ENCODE measurements at places on chromosomes 5 and 9.

GRCh38 chr5:77358255-77359205, 133.6 kb downstream of the WDR41 start:
- no peak for DNase-seq

GRCh38 chr5:32027717-32028458, 146.2 kb downstream of the GOLPH3 start:
- DNase-seq: no peak

- peak; percentile 89 for DNase-seq
These were observed 87.3 kb upstream of the TNFAIP8 start for GRCh38 chr5:119268387-119269060.

DNA sequence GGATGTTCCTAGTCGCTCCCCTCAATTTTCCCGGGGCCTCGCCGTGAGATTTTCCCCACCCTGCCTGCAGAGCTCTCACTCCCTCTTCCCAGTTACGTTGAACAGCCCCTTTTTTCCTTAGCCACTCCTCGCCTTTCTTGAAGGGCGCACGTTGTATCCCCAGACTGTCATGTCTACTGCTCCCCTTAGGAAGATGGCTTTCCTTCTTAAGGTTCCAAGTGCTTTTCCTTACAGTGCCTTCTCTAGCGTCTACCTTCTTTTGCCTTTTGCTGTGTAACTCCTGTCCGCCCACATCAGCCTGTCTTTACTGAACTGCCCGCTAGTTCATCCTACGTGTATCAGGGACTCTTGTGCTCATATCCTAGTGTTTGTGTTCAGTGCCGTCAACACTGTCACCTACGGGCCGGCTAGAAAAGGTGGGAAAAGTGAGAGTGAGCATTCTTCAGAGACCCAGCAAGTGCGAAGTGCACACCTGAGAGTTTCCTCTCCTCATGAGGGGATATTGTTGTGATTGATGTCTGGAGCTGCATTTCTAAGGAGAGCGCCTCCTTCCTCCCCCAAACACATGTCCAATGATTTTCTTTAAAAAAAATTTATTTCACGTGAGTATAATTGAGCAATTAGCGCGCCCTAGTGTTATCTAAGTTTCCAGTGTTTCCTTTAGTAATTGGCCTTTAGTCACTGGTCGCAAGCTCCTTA, 764 bp downstream of the CAMLG start:
- no peak for DNase-seq

- no peak for DNase-seq
These were observed 24.0 kb downstream of the VLDLR start for GRCh38 chr9:2645569-2645968.

- no peak for DNase-seq
These were observed 21.2 kb downstream of the MEGF9 start for GRCh38 chr9:120692901-120693699.

DNA sequence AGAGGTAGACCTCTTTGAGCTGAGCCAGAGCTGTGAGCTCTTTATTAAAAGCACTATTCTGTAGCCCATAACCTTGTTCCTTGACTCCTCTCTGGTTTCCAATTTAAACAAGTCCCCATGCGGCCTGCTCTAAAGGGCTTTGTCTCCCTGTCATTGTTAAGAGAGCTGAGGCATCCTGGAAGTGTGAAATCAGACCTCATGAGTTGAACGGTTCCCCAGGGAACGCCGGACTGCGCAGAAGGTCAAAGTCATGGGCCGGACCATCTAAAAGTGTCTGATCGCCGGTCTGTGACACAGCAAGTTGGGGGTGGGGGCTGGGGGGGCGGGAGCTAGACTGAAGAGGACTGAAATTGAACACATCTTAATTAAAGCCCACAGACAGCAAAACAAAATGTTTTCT, 265.8 kb downstream of the SLF1 start:
- no peak for DNase-seq

GRCh38 chr5:7978991-7979390, 110.0 kb downstream of the MTRR start:
- DNase-seq: no peak

DNA sequence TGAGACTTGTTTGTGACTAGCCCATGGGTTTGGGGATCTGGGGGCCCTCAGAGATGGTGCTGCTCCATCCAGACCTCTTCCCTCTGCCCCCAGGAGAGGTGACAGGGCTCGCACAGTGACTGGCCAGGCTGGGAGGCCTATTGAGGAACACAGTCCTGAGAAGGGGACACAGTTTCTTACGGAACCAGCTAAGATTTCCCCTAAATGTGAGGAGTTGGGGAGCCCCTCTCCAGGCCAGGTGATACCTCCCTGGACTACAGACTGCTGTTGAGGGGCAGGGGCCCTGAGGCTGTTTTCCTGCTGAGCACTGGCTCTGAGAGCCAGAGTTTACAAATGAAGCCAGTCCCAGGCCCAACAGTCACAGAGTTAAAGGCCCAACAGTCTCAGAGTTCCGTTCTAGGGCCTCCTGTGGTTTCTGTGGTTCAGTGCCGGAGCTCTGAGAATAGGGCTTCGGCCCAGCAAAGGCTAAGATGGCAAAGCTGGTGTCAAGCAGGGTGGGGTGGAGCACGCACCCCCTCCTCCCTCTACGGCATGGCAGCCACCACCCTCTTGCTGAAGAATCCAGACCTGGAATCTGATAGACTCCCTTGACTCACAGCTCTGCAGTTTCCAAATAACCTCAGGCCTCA, 1.1 kb upstream of the SEMA4D start:
- no peak for DNase-seq

DNA sequence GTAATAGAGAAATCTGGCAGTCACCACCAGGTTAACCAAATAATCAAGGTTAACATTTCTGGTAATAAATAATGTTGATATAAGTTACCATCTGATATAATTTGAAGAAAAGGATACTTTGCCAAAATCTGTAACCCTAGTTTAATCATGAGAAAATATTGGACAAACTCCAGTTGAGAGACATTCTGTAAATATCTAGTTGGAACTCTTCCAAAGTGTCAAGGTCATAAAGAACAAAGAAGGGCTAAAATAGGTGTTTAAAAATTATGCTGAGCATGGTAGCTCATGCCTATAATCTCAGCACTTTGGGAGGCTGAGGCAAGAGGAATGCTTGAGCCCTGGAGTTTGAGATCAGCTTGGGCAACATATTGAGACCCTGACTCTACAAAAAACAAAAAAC, 253.3 kb downstream of the MRPS30 start:
- DNase-seq: no peak

- DNase-seq: no peak
These were observed 1200.6 kb upstream of the ACO1 start for GRCh38 chr9:31183866-31184265.

GRCh38 chr5:124416627-124417026, 329.8 kb downstream of the ZNF608 start:
- no peak for DNase-seq

DNA sequence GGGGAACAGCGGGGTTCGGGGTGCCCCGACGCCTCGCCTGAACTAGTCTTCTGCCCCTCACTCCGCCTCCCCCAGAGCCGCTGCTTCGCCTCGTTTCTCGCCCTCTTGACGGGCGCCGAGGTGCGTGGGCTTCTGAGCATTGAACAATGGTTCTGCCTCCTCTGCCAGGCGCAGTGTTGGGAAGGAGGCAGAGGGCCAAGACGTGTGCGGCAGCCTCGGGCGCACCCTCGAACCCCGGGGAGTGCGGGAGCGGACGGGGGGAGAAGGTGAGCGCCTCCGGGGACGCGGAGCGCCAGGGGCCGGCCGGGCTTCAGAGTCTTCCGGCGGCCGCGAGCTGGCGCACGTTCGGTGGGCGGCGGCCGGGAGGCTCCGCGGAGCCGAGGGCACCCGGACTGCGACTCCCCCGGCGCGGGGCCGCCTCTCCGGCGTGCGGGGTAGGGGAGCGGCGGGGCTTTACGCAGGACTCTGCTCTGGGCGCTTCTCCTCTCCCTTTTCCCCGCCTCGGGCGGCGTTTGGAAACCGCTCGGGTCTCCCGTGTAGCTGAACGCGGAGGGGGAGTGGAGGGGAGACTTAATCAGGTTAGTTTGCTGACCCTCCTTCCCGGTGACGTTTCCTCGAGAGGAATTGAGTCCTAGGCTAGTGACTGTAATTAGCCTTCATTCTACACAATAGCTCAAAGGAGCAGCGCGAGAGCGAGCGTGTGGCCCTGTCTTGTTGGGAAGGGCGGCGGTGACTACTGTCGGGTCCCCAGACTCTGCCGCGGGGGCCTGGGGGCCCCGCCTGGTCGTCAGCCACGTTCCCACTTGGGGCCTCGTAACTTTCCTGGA, 1.1 kb downstream of the VLDLR start:
- DNase-seq: no peak

GRCh38 chr9:79215821-79216220, 355.9 kb upstream of the TLE4 start:
- DNase-seq: no peak

DNA sequence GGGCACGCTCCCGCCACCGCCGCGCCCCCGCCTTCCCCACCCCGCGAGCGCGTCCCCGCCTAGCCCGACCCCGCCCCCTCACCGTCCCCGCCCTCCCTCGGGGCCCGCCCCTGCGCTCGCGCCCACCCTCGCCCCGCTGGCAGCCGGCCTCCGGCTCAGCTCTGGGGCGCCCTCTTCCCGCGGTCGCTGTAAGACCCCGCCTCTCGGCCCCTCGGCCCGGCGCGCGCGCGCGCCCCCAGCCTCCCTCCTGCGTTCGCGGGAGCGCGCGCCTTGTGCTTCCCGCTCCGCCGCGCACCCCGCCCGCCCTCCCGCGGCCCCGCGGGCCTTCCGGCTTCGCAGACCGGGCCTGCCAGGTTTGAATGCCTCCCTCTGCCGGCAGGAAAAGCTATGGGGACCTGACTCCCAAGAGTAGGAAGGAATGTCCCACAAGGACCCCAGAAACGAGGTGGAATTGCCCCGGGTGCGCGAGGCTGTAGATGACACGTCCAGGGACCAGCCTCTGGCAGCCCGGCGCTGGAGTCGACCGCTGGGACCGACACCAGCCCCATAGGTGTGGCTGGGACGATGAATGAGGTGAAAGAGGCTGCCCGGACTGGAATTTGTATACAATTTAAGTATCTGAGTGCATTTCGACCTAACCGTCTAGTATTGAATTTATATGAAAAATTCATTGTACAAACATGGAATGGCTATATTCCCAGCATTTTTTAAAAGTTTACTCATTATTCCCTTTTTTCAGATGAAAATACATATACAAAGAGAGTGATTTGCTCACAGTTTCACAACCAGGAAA, 416 bp upstream of the PTBP3 start:
- peak; percentile 92 for DNase-seq

DNA sequence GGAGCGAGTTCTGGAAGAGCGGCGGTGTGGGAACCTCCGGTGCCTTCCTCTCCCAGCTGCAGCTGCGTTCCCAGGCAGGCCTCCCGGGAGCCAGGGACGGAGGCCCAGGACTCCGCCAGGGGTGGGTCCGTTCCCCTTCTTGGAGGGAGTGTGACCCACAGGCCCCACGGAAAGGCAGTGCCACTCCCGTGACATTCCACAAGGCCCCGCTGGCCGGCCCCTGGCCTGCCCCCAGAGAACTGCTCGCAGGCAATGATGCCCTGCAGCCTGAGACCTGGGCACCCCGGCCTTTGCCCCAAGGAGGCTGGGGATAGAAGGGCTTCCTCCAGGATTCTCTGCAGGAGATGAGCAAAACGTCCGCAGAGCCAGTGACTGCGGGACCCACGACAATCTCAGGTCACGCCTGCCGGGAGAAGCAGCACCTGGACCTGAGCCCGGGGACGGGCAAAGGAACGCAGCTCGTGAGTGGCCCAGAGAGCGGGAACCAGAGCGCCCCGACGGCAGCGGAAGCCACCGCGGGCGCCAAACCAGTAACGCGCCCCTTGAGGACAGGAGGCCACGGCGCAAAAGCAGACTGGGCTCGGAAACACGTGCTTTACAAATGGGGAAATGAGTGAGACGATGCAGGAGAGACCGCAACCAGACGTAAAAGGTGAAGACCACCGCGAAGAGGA, 9.3 kb downstream of the OBP2B start:
- DNase-seq: no peak

GRCh38 chr5:154164249-154164581, 26.3 kb upstream of the GALNT10 start:
- no peak for DNase-seq

DNA sequence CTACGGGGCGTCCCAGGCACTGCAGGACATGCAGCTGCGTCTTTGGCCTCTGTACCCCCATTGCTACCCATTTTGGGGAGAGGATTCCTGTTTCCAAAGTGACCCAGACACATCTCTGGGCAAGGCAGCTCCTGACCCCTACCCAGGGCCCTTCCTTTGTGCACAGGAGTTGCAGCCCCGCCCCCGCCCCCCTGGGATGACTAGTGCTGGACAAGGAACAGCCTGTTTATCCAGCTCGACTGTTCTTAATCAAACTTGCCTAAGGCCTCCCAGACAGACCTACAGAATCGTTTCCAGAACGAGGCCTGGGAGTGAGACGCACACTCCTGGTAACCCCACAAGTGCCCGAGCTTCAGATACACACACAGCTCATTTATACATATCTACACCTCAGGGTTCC, 13.2 kb downstream of the DIPK1B start:
- DNase-seq: no peak

DNA sequence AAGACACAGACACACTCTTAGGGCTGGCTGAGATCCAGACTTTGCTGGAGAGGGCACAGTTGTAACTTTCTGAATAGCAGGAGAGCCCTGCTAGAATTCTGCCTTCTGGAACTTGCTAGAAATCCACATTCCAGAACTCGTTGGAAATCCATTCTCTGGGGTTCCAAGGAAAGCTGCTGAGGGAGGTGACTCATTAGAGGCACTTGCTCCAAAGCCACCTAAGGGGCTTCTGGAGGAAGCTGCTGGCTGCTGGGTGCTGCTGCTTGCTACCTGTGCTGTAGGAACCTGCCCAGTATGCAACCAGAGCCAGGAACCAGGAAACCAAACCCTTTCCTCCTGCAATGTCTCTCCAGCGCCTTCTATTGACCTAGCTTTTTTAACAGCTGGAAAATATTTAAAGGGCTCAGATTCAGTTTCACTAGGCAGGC, 4.1 kb upstream of the TLE4 start:
- DNase-seq: no peak

- DNase-seq: peak; percentile 53
These were observed 185.7 kb upstream of the IL12B start for GRCh38 chr5:159515909-159516415.

DNA sequence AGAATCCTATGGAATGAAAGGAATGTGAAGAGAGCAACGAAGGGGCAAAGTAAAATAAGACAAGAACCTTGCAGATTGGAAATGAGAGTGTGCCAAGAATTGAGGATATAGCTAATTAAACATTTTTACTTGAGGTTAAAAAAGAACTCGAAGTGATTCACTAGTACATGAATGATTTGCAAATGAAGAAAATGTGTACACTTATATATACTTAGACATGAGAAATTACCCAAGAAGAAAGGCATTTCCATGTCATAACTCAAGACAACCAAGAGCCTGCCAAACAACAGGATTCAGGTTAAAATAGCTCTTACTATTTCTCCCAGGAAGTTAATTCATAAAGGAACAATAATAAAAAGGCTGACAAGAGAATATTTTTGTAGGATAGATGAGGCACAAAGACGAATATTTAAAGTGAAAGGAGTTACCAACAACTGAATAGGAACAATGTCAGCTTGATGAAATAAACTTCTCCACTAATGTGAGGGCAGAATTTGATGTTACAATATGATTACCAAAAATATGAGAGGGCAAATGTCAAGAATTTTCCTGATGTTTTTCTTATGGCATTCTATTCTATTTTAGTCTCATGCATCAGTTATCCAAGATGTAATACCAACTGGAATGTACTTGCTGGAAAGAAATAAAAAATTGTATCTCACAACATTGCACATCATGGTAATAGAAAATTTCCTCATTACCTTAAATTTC, 18.9 kb upstream of the NPR3 start:
- DNase-seq: no peak

GRCh38 chr9:114226246-114227055, 71.1 kb downstream of the COL27A1 start:
- DNase-seq: no peak

- DNase-seq: no peak
These were observed 1262.0 kb upstream of the DMAC1 start for GRCh38 chr9:9061627-9062026.
